Renal pelvis (tissue), 12 donors: ENCODE measurements at places on chromosomes 5 and 9. TPM values are rescaled to one million over a fixed set of nuclear protein-coding genes. Genes with fewer than 3 reads are reported as not detected.

The PCDHB8 gene
- 3.1 TPM for polyA plus RNA-seq

The IL7R gene
- 1.3 TPM for polyA plus RNA-seq

The AOPEP gene
- polyA plus RNA-seq, result 59.4 TPM

The UGT3A1 gene
- 97.4 TPM for polyA plus RNA-seq

The SCGB3A1 gene
- 2.4 TPM for polyA plus RNA-seq

The FOXD4L4 gene
- 0.34 TPM for polyA plus RNA-seq

The ERCC8 gene
- 24.5 TPM for polyA plus RNA-seq

DNA sequence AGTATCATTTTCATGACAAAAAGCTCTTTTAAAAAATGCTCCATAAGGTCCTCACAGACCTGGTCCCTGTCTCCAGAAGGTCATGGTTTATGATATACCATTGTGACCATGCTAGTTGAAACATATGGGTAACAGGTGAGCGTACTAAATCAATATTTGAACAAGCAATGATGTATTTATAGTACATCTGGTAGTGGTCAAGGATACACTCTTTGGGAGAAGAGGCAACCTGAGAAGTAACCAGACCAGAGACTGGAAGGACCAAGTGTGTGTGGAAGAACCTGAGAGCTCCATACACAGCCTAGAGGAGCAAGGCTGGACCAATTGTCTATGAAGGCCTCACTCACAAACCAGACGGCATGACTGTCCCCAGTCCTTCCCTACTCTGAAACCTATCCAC lies 55.1 kb downstream of the LHFPL2 start:
- DNase-seq, result no peak

- DNase-seq, result no peak
Measured at GRCh38 chr9:82302968-82303655, 314.5 kb downstream of the SPATA31D1 start.

DNA sequence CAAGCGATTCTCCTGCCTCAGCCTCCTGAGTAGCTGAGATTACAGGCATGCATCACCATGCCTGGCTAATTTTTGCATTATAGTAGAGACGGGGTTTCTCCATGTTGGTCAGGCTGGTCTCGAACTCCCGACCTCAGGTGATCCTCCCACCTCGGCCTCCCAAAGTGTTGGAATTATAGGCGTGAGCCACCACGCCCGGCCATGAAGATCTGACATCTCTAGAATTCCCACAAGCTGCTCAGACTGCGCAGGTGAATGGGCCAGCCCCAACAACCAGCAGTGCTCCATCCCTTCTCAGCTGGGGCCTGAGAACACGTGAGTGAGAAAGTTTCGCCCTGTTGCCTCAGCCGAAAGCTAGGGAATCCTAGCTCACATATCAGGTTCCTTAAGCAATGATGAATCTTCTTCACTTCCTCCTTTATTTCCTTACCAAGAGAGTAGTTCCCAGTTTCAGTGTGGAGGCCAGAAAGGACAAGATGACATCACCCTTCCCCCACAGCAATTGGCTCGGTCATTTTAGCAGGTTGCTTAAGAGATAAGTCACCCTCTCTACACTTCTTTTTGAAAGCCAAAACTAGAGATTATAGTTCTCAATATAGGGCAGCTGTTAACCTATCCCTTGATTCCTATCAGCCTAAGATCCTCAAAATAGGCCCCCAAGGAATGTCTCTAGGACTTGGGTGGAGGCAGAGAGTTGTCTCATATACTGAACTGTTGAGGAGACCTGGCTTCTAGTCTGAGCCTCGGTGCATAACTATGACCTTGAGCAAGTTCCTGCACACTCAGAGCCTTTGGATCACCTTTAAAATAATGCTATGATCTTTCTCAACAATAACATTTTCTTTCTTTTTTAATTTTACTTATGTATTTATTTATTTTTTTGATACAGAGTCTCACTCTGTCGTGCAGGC lies 23.9 kb upstream of the PPP2CA start:
- no peak for DNase-seq

GRCh38 chr5:96690861-96691260 lies 28.7 kb downstream of the CAST start:
- DNase-seq, result no peak

DNA sequence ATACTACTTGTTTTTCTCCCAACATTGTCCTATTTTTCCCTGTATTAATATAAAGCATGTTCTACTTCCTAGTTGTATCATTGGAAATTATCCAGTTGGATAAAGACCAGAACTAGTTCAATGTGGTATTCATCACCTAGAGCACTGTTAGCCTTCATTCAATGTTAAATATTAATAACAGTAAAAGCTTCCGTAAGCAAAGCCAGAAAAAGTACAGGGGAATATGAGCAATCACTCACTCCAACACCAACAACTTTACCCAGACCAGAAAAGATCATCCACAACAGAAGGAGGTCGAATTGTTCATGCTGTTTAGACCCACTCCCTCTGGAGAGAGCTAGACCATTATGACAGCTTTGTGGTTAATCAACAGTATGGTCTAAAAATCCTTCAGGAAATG lies 728.4 kb downstream of the MAT2B start:
- DNase-seq, result no peak

DNA sequence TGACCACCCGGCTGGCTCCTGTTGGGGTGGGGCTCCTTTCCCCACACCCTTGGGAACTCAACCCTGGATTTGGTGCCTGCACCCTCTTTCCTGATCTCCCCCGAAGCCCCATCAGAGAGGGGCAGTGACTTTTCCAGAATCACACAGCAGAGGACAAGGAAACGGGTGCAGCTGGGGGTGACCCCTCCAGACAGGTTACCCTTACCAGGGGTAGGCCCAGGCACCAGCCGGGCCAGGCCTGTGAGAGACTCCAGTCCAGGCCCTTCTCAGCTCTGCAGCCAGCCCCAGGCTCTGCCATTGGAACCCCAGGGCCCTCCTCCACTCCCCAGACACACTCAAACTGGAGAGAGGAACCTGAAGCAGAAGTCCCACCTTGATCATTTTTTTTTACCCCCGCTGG lies 19.0 kb upstream of the PHYHD1 start:
- no peak for DNase-seq

DNA sequence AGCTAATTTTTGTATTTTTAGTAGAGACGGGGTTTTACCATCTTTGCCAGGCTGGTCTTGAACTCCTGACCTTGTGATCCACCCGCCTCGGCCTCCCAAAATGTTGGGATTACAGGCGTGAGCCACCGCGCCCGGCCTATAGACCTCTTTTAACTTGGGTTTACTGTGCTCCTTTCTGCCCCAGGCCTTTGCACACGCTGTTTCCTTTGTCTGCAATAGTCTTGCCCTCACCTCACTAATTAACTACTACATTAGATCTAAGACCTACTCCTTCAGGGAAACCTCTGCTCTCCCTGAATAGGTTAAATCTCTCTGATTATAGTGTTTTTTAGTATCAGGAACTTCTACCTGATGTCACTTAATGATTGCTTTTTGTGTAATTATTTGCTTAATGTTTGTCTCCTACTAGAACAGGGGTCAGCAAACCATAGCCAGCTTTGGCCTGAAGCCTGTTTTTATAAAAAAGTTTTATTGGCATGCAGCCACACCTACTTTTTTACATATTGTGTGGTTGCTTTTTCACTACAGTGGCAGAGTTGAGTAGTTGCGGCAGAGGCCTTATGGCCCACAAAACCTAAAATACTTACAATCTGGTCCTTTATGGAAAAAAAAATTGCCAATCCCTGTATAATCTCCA lies 31.2 kb upstream of the TLE1 start:
- DNase-seq, result no peak

DNA sequence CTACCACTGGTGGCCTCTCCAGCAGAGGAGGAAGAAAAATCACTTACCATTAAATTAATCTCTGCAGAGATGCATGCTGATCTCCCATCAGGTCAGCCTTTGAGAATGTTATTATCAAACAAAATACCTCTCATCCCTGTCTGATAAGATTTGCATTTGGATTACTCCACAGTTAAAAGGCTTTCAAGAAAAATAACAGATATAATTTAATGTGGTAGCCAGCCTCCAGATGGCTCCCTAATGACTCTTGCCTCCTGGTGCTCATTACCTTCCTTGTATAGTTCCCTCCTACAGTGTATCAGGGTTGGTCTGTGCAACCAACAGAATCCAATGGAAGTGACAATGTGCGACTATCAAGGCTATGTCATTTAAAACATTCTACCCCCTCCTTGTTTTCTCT lies 63.6 kb upstream of the TNPO1 start:
- no peak for DNase-seq

DNA sequence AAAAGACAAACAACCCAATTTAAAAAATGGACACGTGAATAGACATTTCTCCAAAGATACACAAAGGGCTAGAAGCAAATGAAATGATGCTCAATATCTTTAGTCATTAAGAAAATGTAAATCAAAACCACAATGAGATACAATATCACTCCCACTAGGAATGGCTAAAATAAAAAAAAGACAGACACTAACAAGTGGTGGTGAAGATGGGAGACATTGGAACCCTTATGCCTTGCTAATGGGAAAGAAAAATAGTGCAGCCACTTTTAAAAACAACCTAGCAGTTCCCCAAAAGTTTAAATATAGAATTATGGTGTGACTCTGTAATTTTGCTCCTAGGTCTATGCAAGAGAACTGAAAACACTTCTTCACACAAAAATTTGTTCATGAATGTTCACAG lies 40.7 kb downstream of the SH3TC2 start:
- no peak for DNase-seq

GRCh38 chr9:34049630-34050384 lies 1.1 kb upstream of the UBAP2 start:
- no peak for DNase-seq

DNA sequence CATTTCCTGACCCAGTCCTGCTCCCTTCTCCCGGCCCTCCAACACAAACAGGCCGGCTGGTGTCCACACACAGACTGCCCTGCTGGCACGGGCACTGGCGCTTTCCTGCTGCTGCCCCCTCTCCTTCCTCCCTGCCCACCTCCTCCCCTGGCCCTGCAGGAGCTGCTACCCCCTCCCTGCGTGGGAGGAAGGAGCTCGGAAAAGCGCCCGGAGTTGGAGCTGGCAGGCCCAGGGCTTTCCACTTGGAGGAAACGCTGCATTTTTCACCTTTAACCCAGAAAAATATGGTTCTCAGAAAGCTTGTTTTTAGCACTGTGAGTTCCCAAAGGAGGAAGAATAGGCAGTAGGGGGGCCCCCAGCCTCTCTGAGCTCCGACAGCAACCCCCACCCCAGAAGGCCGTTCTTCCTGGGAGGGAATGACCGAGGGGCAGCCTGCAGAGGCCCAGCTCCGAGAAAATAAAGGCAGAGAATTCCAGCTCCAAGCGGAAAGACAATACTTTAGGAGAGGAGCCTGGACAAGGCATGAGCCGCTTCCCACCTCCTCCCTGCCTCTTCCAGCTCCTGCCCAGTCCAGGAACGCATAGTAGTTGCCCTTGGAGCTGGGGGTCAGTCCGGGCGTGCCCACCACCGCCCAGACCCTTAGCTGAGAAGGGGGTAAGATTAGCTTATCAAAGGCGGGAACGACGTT lies 88.9 kb downstream of the LIFR start:
- peak; percentile 79 for DNase-seq

GRCh38 chr9:2448193-2448738 lies 173.3 kb upstream of the VLDLR start:
- DNase-seq, result no peak

- no peak for DNase-seq
Measured at GRCh38 chr9:133372144-133372543, 3.7 kb downstream of the SURF4 start.

DNA sequence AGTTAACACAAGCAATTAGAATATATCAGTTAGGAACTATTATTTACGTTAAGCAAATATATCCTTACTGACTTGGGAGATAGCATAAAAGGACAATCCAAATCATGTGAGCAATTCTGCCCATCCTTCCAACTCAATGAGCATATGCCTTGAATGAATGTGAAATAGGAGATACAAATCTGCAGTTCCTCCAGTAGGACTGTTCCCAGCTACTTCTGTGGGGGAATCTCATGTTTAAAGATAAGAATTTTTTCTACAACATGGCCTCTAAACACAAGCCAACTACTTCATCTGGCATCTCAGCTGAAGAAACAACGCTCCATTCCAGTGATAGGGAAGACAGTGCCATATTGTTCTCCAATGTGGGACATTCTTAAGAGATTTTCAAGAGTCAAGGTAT lies 110.7 kb upstream of the NIPBL start:
- no peak for DNase-seq
